ENCODE measurements at places on chromosomes 1 and 21.

DNA sequence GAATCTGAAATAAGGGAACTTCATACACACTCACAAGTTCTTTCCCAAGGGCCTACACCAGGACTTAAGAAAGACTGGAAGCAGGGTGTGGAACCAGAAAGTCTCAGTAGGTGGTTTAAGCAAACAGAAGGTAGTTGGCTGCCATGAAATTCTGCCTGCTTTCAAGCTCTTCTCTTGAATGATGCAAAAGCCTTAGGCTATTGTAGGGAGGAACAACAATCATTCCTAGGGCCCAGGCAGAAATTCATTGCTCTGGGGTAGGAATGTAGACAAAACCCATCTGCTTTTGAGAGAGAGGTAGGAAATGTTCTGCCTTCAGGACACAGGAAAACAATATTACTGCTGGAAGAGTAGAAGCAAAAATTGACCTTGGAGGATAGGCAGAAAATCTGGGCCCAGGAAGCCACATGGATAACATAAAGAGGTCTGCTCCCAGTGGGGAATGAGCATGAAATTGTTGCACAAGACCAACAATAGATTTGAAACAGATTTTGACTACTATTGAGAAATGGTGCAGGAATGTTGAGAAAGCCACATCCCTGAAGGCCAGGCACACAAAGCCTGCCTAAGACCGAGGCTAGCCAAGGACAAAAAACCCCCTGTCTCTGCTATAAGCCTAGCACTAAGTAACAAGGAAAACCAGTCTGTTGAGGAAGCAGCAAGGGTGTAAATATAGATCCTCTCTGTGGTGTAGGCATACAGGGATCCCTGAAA, 22.7 kb upstream of the SFT2D2 start:
- DNase-seq = no peak

DNA sequence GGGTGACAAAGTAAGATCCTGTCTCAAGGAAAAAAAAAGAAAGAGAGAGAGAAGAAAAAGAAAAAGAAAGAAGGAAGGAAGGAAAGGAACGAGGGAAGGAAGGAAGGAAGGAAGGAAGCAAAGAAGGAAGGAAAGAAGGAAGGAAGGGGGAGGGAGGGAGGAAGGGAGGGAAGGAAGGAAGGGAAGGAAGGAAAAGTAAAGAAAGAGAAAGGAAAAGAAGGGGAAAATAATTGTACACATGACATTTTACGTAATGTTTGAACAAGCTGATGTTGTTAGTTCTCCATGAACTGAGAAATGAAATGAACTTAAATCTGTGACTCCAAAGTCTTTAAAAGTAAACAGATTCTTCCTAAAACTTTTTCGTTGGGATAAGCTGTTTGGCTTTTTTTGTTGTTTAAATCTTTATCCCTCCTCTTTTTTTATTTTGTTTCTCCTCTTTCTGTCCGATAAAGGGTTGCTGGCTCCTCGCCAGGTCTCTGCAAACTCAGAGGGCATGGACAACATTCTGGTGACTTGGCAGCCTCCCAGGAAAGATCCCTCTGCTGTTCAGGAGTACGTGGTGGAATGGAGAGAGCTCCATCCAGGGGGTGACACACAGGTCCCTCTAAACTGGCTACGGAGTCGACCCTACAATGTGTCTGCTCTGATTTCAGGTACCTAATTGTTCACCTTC, 59.8 kb downstream of the IL12RB2 start:
- DNase-seq = no peak

DNA sequence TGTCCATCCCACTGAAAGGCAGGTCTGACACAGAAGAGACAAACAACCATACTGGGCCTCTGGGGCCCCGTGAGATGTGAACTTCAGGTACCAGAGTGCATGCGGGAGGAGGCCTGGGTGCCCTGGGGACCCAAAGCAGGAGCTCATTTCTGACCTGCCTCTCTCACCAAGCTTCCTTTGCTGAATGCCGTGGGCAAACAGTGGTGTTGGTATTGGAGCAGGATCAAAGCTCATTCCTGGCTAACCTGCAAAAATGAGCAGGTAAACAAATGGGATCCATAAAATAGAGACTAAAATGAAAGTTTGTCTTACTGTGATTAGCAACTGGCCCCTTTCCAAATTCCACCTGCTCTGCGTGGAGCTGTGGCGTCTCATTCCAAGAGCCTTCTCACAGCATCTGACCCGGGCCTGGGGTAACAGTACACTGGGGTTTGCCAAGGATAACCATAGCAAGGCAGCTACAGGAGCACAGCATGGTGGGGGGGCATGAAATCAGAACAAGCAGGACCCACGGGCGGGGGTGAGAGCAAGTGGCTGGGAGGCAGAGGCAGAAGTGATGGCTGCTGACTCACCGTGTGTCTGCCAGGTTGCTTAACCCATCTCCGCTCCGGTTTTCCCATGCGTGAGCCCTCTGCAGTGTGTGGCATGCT, 103.6 kb downstream of the KIF26B start:
- no peak for DNase-seq

DNA sequence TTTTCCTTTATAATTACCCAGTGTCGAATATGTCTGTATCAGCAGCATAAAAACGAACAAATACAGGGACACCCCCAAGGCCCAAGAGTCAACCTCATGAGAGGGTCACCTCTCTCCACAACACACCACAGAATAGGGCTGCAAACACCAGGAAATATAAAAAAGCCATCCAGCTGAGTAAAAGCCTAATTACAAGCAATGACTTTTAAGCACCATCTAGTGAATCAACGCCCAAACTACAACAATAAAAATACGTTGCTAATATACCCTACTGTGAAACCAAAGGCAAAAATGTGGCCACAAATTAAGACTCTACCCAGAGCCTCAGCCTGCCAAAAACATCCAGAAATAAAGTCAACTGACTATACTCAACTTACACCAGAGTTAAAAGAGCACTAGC, 817.9 kb upstream of the NEGR1 start:
- no peak for DNase-seq

DNA sequence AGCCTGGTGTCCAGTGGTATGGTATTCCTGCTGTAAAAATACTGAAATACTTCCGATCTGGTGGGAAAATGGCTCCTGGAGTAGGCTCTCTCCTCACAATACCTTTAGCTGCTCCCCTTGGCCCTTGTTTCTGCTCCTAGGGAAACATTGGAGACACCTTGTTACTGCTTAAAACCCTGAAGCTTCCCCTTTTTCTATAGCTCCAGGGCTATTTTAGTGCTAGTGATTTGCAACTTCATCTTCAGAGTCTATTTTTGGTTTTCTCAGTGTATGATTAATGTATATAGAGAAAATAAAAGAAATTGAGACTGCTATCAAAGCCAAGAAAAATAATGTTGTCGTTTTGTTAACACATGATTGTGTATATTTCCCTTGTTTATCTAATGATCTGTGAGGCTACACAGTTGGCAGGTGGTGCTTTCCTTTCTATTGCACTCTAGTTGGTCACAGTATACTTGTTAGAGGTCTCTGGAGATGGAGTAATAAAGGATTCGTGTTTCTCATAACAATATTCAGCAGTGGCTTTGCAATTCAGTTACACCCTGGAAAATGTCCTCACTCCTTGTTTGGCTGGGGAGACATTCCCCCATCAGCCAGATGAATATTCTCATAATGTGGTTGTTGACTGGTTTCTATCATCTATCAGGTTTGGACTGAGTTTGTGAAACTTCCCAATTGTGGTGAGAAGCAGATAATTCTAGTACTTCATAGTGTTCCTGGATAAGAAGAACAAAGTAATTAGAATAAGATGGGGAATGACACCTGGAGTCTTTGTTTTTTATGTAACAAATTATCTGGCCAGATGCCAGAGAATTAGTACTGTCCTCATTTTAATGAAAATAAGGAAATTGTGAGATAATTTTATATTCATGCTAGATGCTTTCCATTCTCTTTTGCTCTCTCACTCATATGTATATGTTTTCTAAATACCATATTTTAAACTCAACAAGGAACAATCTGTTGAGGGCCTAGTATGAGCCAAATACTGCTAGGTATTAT, 44.8 kb upstream of the CACYBP start:
- no peak for DNase-seq

- DNase-seq = no peak
Observed at GRCh38 chr1:232630894-232631195, 912 bp upstream of the SIPA1L2 start.

GRCh38 chr1:161089251-161089924, at the start of gene NECTIN4:
Gene NECTIN4 (minus strand): TSS chr1:161089558. CDS start chr1:161089296, 262 bp downstream.
- no peak for DNase-seq
